ENCODE measurements at places on chromosomes 3 and 15.

DNA sequence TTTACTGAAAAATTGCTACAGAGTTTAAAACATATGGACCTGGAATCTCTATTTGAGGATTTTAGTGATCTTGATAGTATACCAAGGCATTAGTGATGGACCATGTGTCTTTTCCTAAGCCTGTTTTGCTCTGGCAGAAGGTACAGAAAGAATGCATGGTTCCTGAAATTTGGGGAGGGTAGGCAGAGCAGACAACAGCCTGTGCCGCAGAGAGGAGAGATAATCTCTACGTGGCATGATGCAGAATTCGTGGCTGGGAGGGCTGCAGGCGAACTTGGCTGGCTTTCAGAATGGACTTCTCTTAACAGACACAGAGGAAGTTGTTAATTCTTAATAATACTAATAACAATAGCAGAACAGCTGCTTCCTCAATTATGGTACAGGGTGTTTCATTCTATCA is 137.5 kb upstream of the FOXB1 start:
- no peak for DNase-seq

GRCh38 chr15:49215768-49216739 is 46.0 kb downstream of the GALK2 start:
- peak; percentile 38 for DNase-seq

DNA sequence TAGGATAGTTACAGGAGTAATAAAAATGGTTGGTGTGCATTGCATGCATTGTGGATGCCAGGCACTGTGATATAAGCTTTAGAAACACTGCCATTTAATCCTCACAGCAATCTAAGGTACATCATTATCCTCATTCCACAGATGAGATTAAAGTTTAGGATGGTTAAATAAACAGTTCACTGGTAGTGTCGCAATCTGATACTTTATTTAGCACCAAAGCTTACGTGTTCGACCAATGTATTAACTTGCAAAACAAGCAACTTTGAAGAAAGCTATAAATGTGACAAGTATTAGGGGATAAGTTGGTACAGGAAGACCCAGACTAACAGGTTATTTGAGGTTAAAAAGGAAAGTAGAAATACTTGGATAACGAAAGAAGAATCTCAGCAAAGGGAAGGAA is 150.5 kb upstream of the ZNF385D start:
- no peak for DNase-seq

- DNase-seq: peak; percentile 10
Observed at GRCh38 chr15:67967871-67968431, 86.2 kb upstream of the PIAS1 start.

- peak; percentile 42 for DNase-seq
Observed at GRCh38 chr15:68553994-68554720, 24.6 kb upstream of the CORO2B start.

Data from NCI-H187 (cell line).